Stimulated activated CD8-positive, alpha-beta memory T cell treated with anti-CD3 and anti-CD28 coated beads, Interleukin-2, amount 100 ng/mL, for 48 hours (primary cell): ENCODE measurements at places on chromosomes 2 and 18.

DNA sequence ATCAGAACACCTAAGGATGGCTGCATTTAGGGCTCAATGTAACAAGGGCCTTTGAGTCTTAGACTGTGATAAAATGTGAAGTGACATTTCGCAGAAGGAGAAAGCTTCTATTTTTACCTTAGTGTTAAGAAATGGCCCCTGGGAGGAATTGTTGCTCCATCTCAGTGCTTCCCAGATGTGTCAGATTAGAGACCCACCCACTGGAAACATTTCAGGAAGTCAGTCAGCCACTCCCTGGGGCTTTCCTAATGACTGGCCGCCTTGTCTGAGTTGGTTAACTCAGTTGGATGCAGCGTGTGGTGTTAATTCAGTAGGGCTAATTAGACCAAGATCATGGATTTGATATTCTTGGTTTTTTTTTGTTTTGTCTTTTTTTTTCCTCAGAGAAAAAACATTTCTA is 355.9 kb downstream of the PIK3C3 start:
- DNase-seq: no peak

- no peak for DNase-seq
Measured at GRCh38 chr2:178796079-178796677, 11.0 kb downstream of the TTN start.

DNA sequence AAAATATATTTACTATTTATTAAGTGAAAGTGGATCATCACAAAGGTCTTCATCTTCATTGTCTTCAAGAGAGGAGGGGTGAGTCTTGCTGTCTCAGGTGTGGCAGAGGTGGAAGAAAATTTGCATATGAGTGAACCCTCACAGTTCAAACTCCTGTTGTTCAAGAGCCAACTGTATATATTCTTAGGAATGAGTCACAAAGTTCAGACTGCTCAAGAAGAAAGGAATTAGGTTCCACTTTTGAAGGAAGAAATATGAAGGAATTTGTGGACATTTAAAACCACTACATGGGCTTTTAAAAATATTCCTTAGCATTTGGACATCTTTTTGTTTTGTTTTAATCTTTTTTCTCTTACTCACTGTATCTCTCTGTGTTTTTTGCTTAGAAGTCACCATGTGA is 212.6 kb downstream of the INSIG2 start:
- DNase-seq: no peak

DNA sequence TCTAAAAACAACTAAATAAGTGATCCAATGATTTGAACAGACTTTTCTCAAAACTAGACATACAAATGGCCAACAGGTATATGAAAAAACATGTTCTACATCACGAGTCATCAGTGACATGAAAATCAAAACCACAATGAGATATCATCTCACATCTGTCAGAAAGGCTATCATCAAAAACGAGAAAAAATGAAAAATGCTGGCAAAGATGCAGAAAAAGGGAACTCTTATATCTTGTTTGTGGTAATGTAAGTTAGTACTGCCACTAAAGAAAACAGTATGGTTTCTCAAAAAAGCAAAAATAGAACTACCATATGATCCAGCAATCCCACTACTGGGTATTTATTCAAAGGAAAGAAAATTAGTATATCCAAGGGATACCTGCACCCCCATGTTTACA is 255.3 kb upstream of the FBXO11 start:
- DNase-seq: no peak

GRCh38 chr2:1743396-1744150 is 742 bp downstream of the PXDN start:
- DNase-seq: no peak

- no peak for DNase-seq
Measured at GRCh38 chr2:73292316-73292905, 937 bp downstream of the EGR4 start.

DNA sequence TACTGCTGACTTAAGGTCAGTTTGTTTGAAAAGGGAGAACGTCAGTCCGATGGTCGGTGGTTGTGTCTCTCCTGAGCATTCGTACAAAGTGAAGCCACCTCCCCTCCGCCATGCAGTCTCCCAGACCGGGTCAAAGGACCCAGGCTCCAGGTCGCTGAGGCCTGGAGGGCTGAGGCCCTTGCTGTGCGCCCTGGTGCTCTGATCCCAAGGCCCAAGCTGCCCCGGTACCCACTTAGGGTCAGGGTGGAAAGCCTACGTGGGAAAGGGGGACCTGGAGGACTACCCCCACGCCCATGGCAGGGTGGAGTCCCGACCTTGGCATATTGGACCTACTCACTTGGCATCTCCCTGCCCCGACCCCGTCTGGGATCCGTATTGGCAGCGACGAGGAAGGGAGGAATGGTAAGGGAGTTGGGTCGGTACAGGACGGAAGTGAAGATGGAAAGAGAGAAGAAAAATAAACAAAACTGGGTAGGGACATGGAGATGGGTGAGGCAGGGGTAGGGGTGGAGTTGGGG is 8.0 kb upstream of the SIX3 start:
- DNase-seq: no peak

- DNase-seq: no peak
Measured at GRCh38 chr2:190929919-190930318, 49.3 kb downstream of the GLS start.

GRCh38 chr2:25491966-25492532 is 150.3 kb upstream of the DNMT3A start:
- DNase-seq: no peak

- DNase-seq: no peak
Measured at GRCh38 chr18:13176847-13177246, 41.7 kb upstream of the LDLRAD4 start.

DNA sequence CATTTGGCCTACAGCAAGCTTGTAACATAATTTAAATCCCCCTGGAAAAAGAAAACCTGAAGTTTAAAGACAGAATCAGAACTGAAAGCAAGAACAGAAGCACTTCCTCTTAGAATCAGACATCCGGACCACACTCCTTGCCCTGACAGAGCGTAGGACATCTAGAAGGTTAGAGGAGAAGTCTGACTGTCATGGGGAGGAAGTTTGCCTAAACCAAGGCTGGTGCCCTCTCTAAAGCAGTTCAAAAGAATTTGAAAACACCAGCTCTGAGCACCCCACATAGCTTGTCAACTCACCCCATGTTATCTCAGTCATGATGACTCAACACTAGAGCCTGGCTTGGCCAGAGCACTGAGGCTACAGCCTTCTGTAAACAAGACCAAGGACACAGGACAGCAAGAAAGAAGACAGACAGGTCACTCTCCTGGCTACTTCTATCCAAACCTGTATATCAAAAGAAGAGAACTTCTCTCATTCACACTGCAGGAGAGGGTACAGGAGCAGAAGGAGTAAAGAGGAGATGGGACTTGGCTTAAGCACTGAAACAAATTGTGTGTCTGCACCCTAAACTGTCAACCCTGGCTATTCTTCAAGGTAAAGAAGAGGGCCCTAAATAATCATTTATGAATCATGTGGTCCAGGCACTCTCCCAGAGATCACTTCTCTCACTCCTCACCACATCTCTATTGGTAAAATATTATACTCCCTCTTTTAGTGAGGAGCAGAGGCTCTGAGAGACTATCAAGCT is 198.6 kb downstream of the MEMO1 start:
- DNase-seq: no peak

DNA sequence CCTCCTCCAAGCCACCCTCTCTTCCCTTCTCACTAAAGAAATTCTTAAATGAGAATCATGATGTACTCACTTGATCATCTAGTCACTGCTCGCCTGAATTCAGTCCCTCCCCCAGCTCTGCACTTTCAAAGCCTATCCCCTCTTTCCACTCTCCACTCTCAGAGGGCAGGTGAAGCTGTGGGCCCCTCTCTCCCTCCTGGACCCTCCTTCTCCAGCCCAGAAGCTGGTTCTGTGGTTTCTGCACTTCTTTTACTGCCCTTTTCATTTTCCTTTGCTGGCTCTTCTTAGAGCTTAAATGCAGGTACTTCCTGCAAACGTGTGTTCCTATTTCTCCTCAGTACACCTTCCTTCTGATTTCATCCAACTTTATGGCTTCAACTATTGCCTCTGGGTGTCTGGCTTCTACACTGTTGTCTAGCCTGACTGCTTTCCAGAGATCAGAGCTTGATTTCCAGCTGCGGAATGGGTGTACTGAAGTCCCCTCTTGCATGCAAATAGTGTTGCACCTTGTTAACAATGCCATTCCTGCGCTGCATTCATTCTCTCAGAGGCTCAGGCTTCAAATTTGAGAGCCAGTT is 15.3 kb upstream of the TXNDC2 start:
- no peak for DNase-seq

- DNase-seq: peak; percentile 21
Measured at GRCh38 chr2:61177727-61178549, 15.9 kb downstream of the C2orf74 start.

- DNase-seq: no peak
Measured at GRCh38 chr2:238104691-238105371, 4.7 kb downstream of the ESPNL start.

DNA sequence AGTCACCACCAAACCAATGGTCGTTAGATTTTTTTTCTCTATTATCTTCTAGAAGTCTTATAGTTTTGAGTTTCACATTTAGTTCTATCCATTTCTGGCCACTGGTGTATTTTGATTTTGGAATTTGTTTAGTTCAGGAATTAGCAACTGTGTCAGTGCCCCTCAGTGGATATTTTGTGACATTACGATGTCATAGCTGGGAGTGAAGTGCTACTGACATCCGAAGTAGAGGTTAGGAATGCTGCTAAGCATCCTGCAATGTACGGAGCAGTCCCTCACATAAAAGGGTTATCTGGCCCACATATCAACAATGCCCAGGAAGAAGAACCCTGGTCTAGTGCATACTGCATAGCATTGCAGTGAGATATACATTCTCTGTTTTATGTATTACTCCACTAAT is 157.4 kb upstream of the RGPD4 start:
- no peak for DNase-seq

GRCh38 chr2:189337656-189338055 is 103.6 kb upstream of the WDR75 start:
- DNase-seq: no peak

DNA sequence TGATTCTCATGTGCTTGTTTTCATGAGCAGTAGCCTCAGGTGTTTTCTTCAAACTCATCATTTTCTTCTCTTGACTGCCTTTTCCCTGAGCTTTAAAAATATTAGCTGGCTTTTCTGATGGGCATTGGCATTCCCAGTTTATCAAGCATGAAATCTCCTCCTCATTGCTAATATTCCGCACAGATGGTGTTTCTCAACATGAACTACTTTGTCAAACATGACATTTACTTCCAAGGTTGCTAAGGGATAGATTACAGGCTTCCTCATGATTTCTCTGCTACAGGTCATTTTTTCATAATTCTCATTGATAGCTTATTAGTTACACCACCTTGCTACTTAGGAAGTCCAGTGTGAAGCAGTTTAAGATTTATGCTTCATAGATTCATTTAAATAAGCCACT is 1116.9 kb upstream of the CNTNAP5 start:
- no peak for DNase-seq

- no peak for DNase-seq
Measured at GRCh38 chr2:202815548-202816360, 55.8 kb downstream of the ICA1L start.

GRCh38 chr2:1672738-1673137 is 71.6 kb downstream of the PXDN start:
- DNase-seq: no peak

- no peak for DNase-seq
Measured at GRCh38 chr2:25268139-25268538, 73.6 kb downstream of the DNMT3A start.

- DNase-seq: no peak
Measured at GRCh38 chr2:222452422-222452950, 28.1 kb downstream of the SGPP2 start.
